ENCODE measurements at places on chromosomes 1 and 21. TPM values are rescaled to one million over a fixed set of nuclear protein-coding genes. Genes with fewer than 3 reads are reported as not detected.

The S100B gene
- polyA plus RNA-seq = 3.5 TPM

The AADACL4 gene
- polyA plus RNA-seq = 2.5 TPM

The IVL gene
- 0.16 TPM for polyA plus RNA-seq

The C1QC gene
- 20.1 TPM for polyA plus RNA-seq

The FOXO6 gene
- 2.3 TPM for polyA plus RNA-seq

The SPATA21 gene
- 0.37 TPM for polyA plus RNA-seq

The YIPF1 gene
- polyA plus RNA-seq = 35.5 TPM

The LCE1C gene
- polyA plus RNA-seq = not detected

The OXCT2 gene
- polyA plus RNA-seq = 0.56 TPM

GRCh38 chr1:116382321-116382720 lies 9.3 kb downstream of the ATP1A1 start:
- DNase-seq = no peak

- no peak for DNase-seq
These were observed 40.1 kb downstream of the CHAF1B start for GRCh38 chr21:36425286-36425685.

- DNase-seq = no peak
These were observed 114.0 kb downstream of the PPP1R12B start for GRCh38 chr1:202462342-202463076.

DNA sequence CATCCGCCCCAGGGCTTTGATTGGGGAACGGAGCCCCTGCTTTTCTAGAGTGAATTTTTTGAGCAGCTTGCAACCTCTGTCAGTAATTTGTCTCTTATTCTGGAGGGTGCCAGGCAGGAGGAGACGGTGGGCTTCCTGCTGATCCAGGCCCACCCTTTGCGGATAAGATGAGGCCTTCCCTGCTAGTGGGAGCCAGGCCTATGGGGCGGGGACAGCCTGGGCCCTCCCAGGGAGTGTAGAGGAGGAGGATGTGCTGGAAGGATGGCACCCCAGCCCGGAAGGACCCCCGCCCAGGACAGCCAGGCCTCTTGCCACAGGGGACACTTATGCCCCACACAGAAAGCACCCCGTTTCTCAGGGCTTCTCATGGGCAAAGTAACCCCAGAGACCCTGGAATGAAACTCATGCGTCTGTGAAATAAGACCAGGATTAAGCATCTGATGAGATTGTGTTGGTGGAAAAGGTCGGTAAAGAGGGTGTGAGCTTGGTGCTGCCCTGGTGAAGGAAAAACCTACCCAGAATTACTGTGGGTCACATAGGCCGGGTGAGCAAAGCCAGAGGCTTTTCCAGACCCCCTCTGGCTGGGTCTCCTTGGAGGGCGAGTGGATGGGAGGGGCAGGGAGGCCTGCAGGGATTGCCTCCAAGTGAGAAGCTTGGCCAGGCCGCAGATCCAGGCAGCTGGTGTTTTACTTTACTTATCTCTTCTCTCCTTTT lies 118.7 kb downstream of the SIK1 start:
- no peak for DNase-seq

- no peak for DNase-seq
These were observed 175.7 kb downstream of the ZZZ3 start for GRCh38 chr1:77506771-77507170.

DNA sequence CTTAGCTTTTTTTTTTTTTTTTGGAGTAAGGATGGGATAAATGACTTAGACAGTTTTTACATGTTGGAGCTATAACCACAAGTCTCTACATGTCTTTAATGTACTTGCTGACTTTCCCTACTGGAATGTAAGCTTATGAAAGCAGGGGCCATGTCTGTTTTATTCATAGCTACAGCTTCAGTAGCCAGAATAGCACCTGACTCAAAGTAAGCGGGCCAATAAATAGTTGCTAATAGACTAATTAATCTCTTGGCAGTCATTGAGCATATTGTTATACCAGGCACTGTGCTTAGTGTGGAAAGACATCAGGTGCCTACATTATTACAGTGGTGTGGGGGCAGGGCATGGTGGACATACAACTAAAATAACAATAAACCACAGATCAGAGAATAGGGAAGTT lies 84.4 kb upstream of the HOOK1 start:
- DNase-seq = no peak

DNA sequence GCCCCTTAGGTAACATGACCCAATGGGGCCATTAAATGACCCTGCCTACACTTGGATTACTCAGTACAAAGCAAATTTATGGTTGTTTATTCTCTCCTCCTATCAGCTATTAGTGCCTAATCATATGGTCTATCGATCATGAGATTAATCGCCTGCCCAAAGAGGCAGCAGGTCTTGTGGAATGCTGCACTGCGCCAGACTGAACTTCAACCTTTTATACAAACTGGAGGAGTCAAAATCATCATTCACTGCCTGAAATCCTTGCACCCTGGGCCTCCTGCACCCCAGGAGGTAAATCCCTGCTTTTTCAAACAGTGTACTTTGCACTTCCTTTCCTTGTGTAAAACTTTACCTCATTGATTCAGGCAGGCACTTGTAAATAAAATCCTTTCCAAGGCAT lies 69.7 kb downstream of the NFIA start:
- DNase-seq = peak; percentile 69

- DNase-seq = no peak
These were observed 1.1 kb downstream of the PIK3CD start for GRCh38 chr1:9652379-9653209.

DNA sequence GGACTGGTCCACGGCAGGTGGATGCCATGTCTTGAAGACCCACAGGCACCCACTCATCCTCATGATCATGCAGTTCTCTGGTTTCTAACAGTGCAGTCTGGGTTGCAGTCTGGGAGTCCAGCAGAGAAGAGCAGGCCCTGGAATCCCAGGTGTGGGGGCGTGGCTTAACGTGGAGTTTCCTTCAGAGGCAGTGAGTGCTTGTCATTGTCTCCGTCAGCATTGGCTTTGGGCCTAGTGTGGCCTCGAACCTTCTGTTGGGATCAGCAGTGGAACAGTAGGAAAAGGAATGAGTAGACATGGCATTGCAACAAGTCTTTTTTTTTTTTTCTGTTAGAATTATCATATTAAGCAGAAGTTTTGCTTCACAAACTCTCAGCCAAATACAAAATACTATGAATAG lies 12.8 kb downstream of the LGALS8 start:
- no peak for DNase-seq

GRCh38 chr1:51498924-51499323 lies 20.1 kb downstream of the EPS15 start:
- DNase-seq = no peak

DNA sequence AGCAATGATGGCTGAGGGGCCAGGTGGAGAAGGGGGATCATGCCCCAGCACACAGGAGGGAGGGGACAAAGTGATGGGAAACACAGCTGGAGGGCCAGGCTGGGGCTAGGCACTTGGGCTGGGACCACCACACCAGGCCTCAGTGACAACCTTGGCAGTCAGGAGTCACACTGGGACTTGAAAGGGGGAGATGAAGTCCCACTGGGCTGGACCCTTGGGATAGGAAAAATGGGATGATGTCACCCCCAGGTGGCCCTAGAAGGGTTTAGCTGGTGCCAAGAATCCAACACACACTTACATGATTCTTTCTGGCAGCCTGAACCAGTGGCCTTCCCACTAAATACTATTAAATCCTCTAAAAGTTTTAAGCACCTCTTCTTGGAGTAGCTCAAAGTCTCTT lies 17.1 kb downstream of the ZBTB17 start:
- DNase-seq = no peak

GRCh38 chr1:226666692-226667091 lies 72.4 kb downstream of the ITPKB start:
- no peak for DNase-seq

DNA sequence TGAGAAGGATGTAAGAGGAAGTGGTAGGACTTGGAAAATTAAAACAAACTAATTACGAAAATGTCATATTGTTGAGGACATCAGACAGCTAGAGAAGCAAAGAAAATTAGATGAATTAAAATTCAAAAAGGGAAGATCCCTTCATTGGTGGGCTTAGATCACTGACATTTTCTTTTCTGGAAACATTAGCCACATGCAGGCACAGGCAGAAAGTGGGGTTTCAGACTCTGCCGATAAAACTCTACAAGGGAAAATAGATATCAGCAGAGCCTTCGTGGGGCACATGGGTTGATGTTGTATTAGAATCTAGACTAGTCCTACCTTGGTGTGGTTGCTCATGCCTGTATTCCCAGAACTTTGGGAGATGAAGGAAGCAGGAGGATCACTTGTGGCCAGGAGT lies 12.4 kb upstream of the RGS1 start:
- DNase-seq = no peak

GRCh38 chr1:145804235-145805045 lies 19.5 kb downstream of the RNF115 start:
- DNase-seq = no peak

- DNase-seq = no peak
These were observed 17.3 kb downstream of the KCTD3 start for GRCh38 chr1:215584389-215584788.

- no peak for DNase-seq
These were observed 188.9 kb upstream of the PLXNA2 start for GRCh38 chr1:208433086-208433485.

DNA sequence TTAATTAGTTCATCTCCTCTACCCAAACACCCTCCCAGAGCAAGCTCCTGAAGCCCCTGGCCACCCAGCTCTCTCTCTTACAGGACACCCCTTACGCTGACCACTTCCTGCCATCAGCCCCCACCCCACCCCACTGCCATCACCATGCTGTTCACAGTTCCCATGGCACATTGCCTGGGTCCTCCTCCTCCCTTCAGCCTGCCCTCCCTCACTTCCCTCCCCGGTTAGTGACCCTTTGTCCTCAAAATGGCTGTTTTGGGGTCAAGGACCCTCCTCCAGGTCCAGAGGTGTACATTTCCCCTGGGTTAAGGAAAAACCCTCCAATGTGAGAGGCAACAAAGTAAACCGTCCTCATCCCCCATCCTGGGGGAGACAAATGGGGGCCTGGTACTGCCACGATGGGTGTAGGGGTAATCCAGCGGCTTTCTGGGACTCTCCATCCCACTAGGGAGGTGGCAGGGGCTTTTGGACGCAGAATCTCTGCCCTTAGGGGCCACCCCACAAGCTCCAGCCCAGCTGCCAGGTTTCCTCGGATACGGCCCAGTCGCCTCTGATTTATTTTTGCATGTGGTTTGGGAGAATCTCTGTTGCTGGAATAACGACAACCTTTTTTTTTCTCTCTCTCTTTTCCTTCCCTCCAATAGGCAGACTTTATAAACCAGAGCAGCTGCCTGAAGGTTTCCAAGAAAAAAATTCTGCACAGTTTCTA lies 8.5 kb downstream of the CAMK2N1 start:
- peak; percentile 50 for DNase-seq

GRCh38 chr1:62198069-62198780 lies 3.6 kb downstream of the L1TD1 start:
- DNase-seq = no peak

DNA sequence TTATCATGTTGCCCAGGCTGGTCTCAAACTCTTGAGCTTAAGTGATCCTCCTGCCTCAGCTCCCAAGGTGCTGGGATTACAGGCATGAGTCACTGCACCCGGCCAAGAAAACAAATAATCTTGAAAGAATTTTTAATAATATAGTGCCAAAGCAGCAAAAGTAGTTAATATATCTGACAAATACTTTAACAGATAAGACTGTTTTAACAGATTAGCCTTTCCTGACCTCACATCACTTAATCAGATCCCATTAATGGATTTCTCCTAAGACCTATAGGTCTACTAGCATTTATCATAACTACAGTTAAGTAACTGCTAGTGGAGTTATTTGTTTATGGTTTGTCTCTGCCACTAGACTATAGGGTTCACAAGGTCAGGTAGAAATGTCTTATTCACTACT lies 61.1 kb upstream of the HP1BP3 start:
- no peak for DNase-seq

DNA sequence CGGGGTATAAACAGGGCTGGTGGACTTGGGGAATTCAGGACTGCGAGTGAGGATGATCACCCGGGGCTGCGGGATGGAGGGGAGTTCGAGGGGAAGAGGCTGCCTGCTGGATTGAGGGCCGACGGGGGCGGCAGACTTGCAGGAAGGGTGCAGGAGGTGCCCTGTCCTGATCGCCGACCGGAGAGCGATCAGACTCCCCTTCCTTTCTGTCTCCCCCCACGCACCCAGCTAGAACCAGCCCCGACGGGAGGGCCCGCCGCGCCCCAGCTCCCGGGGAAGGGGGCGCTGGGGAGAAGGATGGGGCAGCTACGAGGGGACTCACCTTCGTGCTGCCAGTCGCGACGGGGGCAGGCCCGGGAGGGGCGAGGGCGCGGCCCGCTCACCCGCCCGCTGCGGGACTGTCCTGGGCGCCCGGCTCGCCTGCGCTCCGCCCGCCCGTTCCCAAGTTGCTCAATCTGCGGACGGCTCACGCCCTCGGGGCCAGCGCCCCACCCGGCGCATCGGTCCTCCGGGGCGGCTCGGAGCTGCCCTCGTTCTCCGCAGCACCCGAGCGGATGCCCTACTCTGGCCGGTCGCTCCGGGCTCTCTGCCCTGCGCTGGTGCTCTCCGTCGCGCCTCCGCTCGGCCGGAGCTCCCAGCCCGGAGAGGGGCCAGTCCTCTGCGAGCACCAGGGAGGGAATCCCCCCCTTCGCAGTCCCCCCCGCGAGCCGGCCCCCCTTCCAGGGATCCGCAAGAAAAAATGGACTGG lies at the start of gene RSPO1:
RSPO1 (minus strand) TSS at position 649 of the 748 bp plus-strand sequence. CDS start 5,231 bp downstream, outside the sequence.
- DNase-seq = peak; percentile 66

GRCh38 chr1:183185941-183186490 lies at the start of gene LAMC2:
Gene LAMC2 (plus strand): TSS chr1:183186264. CDS start chr1:183186353, 89 bp downstream.
- DNase-seq = peak; percentile 46

DNA sequence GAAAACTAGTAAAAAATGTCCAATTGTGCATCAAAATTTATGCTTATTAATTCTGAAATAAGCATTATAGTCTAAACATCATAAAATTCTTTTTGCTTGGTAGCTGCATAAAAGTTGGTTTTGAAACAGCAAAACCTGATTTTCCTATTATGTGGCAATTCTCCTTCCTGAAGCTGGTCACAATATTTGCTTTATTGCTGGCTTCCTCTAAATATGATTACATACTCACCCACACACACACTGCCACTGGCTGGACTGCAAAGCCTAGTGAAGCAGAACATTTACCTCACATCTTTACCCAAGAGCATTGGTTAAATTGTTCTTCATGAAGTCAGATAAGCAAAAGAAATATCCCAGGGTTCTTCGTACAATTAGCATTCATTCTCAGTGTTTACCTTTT lies 103.0 kb downstream of the NR5A2 start:
- no peak for DNase-seq

DNA sequence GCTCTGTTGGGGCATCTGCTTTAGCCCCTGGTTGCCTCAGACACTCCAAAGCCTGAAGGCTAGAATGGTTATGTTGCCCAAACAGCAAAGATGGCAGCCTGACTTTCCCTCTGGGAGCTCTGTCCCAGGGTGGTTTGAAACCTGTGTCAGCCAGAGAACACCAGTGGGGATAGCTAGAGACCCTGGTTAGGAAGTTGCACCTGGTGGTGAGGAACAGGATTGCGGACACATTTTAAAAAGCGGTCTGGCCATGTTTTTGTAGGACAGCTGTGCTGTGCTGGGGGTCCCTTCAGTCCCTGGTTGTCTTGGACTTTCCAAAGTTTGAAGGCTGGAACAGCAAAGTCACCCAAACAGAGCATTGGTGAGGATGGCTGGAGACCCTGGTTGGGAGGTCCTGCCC lies 87.8 kb downstream of the DNM3 start:
- no peak for DNase-seq

- no peak for DNase-seq
These were observed 23.8 kb downstream of the MAST2 start for GRCh38 chr1:45827256-45827655.

GRCh38 chr1:45493116-45493697 lies 2.2 kb upstream of the TESK2 start:
- no peak for DNase-seq

Data from renal pelvis (tissue), 12 donors.